ENCODE measurements at places on chromosomes 13 and 19. TPM values are rescaled to one million over a fixed set of nuclear protein-coding genes. Genes with fewer than 3 reads are reported as not detected.

RFPL4A gene
- polyA plus RNA-seq: not detected

FCAR gene
- polyA plus RNA-seq: 0.25 TPM

YJEFN3 gene
- polyA plus RNA-seq: 6.8 TPM

PRSS57 gene
- 0.20 TPM for polyA plus RNA-seq

SAE1 gene
- 137 TPM for polyA plus RNA-seq

IGFL3 gene
- polyA plus RNA-seq: not detected

TNFRSF19 gene
- polyA plus RNA-seq: 50.6 TPM

PROSER3 gene
- polyA plus RNA-seq: 14.5 TPM

CEACAM16 gene
- polyA plus RNA-seq: not detected

SF3A2 gene
- 63.2 TPM for polyA plus RNA-seq
